NCI-H1092 treated with DMSO at 0.1 percent for 48 hours (cell line): ENCODE measurements at places on chromosomes 4 and X.

DNA sequence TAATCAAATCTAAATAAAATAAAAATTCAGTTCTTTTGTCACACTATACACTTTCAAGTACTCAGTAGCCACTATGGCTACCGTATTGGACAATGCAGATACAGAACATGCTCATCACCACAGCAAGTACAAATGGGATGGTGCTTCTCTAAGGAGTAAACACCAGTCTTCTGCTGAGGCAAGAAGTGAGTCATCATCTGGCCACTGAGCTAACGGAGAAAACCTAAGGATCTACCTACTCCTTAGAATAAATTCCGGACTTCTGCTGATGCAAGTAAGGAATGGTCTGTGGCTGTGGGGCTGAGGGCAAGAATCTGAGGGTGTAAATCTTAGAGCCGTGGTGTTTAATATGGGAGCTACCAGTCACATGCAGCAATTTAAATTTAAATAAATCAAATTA, 11.3 kb upstream of the RBMXL3 start:
- DNase-seq = no peak

DNA sequence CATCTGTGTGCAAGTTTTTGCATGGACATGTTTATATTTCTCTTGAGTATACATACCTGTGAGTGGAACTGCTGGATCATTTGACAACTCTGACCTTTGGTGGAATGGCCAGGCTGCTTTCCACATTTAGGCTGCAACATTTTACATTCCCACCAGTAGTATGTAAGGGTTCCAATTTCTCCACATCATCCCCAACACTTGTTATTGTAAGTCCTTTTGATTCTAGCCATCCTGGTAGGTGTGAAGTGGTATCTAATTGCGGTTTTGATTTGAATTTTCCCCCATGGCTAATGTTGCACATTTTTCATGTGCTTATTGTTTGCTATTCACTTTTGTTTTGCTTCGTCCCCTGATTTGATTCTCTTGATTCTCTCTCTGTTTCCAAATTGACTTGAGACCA, 16.4 kb downstream of the DLG3 start:
- DNase-seq = no peak

GRCh38 chr4:115660465-115660864, 547.0 kb upstream of the NDST4 start:
- no peak for DNase-seq

- DNase-seq = no peak
These were observed 348.0 kb downstream of the BCOR start for GRCh38 chrX:39749728-39750127.

DNA sequence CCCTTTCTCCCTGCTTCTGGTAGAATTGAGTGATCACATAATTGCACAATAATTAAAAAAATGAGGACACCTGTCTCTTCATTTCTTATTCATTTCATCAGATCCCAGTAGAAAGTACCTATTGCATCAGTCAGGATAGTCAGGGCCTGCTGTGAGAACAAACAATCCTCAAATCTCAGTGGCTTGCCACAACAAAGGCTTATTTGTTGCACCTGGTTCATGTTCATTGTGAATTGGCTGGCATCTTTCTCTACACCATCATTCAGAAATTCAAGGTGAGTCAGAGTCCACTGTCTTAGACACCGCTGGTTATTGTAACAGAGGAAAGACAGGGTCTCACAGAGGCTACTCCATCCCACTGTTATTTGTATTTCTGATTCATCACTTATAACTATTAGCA, 409.8 kb downstream of the STIM2 start:
- peak; percentile 44 for DNase-seq

- no peak for DNase-seq
These were observed 75.5 kb downstream of the GPC3 start for GRCh38 chrX:133909888-133910287.

DNA sequence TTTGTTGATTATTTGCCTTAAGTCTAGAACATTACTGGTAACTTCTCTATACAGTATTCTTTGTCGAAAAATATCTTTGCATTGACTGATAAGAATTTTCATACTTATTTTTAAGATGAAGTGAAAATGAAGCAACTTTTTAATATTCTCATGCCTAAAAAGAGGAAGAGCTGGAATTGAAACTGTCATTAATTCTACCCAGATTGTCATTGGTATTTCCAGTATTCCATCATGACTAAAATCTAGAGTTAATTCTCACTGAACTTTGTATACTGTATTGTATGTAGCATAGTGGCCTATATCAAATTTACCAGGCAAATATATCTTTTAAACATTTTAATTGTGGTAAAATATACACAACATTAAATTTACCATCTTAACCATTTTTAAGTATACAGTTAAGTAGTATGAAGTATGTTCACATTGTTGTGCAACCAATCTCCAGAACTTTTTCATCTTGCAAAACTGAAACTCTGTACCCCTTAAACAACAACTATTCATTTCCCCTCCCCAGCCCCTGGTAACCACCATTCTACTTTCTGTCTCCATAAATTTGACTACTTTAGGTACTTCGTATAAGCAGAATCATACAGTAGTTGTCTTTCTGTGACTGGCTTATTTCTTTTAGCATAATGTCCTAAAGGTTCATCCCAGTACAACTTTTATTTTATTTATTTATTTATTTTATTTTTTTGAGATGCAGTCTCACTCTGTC, 24.3 kb upstream of the ZNF41 start:
- no peak for DNase-seq

DNA sequence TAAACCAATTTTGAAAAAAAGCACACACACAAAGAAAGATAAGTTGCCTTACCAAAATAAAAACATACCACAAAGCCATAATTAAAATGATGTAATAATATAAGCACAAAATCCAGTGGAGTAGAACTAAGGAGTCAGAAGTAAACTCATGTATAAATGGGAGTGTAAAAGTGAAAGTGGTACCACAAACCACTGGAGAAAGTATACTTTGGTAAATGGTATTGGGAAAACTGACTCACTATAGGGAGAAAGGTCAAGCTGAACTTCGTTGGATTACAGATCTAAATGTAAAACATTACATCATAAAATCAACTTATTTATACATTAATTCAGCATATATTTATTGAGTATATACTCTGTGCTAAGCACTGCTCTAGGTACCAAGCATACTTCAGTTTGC, 46.3 kb upstream of the HHIP start:
- DNase-seq = no peak

GRCh38 chr4:19736968-19737756, 514.5 kb upstream of the SLIT2 start:
- no peak for DNase-seq

DNA sequence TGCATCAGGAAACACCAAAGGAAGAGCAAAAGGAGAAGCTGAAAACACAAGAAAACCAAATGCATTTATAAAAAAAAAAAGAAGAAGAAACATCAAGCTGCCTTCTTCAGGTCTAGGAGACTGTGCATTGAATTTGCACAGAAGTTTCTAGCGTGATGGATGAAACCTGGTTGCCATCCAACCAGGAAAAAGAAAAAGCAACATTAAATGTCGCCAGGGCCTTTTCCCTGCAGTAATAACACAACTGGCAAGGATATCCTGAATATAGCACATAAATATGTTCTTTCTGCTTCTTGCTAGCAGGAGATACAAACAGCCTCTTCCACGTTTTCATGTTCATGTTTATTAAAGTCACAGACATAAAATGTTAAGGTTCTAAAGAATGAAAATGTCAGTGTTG, 60.8 kb upstream of the ZFP42 start:
- DNase-seq = no peak

DNA sequence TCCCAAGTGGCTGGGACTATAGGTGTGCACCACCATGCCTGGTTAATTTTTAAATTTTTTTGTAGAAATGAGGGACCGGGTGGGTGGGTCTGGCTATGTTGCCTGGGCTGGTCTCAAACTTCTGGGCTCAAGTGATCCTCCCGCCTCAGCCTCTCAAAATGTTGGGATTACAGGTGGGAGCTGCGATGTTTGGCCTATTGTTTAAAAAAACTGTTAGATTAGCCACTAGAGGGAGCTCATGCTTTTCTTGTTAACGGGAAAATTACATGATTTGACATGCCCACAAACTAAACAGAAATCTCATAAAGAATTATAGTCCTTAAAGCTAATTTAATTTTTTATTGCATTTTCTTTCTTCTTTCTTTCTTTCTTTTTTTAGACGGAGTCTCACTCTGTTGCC, 5.0 kb upstream of the SDAD1 start:
- peak; percentile 53 for DNase-seq

GRCh38 chr4:39469429-39470077, 10.7 kb downstream of the LIAS start:
- peak; percentile 54 for DNase-seq

DNA sequence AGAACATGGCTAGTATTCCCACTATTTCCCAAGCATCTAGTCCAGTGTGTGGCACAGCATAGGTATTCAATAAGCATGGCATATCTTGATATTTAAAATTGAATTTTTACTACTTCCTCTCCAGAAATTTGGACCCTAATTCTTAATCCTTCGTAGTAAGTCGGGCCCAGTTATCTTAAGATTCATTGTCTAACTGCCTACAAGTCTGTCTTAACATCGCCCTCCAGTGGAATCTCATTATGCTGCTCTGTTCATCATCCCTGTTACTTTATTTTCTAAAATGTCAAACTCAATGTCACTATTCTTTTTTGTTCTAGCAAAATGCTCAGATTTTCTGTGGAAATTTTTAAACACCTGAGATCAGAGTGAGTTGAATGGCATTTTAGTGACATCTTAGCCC, 606.2 kb downstream of the KLHL13 start:
- no peak for DNase-seq

DNA sequence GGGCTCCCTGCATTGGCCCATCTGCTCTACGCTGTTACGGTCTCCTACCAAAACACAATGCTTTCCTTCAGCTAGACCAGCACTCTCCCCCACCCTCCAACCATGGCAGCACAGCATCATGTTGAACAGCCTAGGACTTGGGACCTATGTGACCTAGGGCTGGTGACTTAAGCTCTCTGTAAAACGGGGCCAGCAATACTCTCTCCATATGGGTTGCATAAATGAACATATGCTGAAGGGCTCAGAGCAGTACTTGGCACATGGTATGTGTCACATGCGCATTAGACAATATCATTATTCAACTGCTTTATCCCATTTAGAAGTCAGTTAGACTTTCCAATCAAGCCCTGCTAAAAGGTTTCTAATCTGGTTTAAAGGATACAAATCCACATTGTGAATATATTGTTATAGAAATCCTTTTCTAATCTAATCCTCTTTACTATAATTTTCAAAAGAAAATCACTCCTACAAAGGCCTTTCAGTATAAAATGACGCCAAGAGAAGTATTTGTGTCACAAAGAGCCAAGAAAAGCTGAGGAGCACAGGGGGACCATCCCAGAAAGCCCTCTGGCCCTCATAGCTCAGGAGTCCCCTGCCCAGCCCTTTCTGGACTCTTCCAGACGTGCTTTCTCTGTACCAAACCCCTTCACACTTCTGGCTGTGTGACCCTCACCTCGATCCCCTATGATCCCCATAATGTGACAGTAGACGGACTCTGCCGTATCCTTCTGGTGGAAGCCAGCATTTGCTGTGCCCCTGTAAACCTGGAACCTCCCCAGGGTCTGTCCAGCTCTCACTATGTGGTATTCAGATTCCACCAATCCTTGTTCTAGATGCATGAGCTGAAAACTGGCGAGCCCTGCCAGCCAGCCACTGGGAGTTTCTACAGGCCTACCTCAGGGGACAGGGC, 42.3 kb downstream of the NSG1 start:
- DNase-seq = no peak

DNA sequence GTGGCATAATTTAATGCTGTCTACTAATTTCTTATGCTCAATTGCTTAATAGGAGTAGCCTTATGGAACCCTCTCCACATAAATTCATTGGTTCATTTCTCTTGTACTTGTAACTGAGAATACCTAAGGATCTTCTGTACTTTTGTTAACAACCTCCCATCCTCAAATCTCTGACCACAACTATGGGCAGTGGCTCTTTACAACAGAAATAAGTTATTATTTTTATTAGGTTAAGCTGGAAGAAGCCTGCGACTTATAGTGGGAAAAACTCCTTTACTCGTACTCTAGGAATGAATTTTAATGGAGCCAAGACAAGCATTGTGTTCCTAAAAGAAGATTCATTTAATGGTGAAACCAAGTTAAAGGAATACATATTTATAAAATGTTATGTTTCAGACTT, 337.1 kb upstream of the CTSO start:
- no peak for DNase-seq

DNA sequence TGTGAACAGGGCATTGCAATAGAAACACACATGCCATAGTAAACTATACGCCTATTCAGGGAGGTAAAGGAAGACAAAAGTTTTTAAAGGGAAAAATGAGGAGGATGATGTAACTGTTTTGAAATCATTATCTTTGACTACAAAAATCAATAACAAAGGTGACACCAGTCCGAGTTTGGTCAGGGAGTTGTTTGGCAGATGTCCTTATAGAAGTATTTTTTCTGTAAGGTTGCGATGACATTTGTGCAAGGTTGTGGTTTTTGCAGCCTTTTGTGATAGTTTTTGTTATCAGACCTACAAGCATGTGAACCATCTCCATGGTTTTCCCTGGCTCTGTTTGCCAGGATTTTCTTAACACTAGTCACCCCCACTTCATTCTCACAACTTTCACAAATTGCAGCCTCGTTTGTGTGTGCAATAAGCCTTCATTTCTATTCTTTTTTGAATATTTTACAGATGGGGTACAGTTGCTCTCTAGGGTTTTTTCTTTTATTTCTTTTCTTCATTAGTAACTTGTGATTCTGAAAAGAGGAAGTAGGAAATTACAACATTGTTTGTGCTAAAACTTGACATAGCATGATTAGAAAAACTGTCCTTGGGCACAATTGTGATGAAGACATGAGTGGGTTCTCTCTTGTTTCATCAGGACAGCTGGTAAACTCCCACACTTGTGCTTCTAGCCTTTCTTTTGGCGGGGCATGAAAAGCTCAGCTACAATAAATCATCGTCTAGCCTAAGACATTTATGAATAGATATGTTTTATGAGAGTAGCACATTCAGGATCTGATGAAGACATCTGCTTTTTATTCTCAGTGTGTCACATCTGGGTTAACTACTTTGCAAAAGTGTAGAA, 60.2 kb upstream of the PNPLA4 start:
- DNase-seq = no peak

GRCh38 chr4:19301527-19301926, 950.2 kb upstream of the SLIT2 start:
- DNase-seq = no peak

DNA sequence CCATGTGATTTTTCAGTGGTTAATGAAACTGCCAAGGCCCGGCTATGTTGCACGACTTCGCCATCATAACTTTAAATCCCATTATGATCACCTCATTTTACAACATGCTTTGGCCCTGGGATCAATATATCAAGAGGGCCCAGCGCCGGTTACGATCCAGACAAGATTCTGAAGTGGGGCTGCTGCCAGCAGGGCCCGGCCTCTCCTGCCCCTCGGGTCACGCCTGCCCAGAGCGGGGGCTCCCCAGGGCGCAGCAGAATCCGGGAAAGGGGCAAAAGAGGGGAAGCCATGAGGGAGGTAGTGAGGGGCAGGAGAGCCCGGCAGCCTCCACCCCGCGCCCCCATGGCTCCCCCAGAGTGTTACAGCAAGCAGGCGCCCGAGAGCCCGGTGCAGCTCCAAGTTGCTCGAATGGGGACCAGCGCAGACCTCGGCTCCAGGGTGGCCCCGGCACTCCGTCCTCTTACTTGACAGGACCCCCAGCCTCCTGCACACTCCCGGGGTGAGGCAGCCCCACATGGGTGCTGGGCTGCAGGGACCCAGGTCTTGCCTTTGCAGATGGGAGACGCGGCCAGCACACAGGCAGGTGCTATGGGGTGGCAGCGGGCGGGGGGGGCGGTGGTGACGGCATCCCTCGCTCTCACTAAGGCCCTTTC, 129.8 kb upstream of the NKX1-1 start:
- no peak for DNase-seq
